IPS DF 19.7 (cell line): ENCODE measurements at places on chromosomes 11 and 22.

- DNase-seq, result no peak
These were observed 232.9 kb downstream of the DLG2 start for GRCh38 chr11:85394283-85394682.

DNA sequence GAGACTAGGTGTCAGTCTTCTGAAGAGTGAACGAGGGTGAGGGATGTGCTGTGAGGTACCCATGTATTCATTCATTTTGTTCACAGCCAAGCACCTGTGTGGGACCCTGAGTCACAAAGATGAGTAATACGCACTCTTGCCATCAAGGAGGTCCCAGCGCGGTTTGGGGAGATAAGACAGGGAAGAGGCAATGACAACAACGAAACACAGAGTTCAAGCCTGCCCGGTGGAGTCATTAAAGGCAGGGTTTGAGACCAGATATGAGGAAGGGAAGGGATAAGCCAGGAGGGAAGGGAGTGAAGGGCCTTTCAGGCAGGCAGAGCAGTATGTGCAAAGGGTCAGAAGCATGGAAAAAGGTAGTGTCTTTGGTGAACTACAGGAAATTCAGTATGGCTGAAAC, 4.6 kb downstream of the DCHS1 start:
- no peak for DNase-seq

DNA sequence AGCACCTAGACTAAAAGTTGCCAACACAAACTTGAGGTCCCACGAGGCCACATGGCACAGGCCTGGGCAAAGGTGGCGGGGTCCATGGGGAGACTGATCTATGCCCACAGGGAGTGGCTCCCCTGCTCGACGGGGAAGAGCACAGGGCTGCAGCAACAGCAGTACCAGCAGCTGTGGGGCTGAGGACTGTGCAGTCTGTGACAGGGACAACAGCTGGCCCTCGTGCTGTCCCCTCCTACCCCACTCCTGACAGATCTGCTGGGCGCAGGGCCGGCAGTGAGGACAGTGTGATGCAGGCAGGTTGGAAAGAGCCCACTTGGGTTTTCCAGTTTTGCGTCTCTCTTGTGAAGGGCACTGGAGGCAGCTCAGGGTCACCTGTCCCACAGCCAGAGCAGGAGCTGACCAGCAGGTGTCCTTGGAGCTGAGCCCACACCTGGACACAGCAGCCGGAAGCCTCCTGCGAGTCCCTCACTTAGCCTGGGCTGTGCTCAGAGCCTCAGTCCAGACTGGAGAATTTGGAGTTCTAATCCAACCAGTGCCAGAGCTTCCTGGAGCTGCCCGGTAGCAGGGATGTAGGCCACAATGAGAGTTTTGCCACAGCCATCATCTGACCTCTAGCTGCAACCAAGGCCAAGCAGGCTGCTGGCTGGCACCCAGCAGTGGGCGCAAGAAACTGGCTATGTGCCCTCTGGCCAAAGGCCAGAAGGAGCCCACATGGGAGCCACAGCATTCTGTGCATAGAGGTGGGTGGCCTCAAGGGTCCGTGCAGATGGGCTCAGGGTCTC, 3.6 kb upstream of the GAS2L1 start:
- DNase-seq, result no peak

DNA sequence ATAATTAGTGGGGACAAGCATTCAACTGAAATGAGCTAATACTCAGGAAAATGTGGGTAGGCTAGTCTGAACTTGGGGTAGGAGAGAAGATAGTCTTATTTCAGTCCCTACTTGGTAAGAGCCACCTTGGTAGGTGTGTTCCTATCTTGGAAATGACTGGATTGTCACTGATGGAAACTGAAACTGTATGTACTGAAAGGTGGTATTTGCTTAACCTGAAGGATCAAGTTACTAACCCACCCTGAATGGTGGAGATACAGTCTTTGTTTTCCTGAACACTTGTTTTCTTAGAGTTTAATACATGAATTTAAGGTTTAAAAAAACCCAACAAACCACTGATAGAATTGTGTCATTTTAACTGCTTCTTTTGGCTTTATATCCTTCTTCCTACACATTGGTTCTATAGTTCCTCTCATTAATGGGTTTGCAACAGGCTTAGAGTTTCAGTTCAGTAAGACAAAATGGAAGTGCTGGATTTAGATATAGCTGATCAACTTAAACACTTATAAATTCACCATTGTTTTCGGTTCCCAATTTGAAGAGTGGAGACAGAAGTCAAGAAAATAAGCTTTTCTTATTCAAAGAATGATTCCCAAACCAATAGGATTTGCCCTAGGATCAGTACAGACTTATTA, 4.2 kb downstream of the FAR1 start:
- no peak for DNase-seq

DNA sequence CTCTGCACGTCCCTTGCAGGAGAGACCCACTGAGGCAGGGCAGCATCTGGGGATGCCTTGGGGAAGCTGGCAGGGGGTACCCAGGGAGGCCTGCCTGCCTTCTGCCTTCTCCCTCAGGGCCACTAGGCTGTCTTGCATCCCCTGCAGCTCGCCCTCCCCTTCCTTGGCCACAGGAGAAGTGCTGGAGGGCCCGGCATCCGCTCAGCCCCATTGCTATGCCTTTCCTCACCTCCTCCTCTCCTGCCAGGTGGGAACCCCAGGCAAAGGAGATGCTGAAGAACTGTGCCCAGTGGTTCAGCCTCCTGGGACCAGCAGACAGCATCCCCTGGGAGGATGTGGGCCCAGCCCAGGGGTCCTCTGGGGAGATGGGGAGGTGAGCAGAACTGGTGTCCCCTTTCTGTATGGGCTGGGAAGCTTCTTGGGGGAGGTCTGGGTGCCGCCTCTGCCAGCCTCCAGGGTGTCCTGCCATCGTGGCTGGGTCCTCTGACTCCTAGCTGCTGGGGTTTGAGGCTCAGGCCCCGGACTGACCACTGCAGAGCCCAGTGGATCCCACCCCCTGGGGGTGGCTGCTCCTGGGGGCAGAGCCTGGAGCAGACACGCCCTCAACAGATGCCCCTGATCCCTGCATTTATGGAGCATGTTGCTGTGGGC, 20.6 kb downstream of the MRGPRG start:
- DNase-seq, result no peak

GRCh38 chr11:724049-724777, 18.2 kb downstream of the EPS8L2 start:
- no peak for DNase-seq

DNA sequence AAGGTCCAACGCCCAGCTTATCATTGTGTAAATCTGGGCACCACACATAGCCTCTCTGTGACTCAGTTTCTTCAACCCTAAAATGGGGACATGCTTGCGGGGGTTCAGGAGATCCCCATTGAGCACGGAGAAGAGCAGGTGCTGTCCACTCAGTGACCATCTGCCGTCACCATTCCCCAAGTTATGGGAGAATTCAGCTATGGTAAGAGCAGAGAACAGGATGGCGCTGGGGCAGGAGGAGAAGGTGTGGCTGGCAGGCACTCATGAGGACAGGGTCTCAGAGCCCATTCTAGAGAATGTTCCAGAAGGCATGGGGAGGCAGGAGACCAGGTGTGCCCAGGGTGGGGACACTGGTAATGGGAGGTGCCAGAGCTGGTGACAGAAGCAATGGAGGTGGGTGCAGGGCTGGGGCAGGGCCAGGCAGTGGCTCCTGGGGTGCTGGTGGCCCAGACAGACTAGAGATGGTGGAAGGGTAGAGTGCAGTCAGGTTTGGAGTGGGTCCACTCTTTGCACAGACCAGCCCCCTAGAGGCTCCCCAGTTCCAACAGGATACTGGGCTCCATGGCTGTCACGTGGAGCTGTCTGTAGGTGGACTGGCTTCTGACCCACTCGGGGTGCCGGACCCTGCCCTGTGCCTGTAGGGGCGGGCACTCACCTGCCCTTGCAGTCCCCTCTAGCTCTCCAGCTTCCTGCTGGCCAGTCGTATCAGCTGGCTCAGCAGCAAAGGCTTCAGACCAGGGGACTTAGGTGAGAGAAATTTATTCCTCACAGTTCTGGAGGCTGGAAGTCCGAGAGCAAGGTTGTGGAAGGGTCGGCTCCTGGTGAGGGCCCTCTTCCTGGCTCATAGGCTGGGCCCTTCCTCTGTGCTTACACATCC, 84.7 kb downstream of the CDKN1C start:
- no peak for DNase-seq

GRCh38 chr11:119474682-119475596, 52.0 kb upstream of the THY1 start:
- DNase-seq, result no peak

DNA sequence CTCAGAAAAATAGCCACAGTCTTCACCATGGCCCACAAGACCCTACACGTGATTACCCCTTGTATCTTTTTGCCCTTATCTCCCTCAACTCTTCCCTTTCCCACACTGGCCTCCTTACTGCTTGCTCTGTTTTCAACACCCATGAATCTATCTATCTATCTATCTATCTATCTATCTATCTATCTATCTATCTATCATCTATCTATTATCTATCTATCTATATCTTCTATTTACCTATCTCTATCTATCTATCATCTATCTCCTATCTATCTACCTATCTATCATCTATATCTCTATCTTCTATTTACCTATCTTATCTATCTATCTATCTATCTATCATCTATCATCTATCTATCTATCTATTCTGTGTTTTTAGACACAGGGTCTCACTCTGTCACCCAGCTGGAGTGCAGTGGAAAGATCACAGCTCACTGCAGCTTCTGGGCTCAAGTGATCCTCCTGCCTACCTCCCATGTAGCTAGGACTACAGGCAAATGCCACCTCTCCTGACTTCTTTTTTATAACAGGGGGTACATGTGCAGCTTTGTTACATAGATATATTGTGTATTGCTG, 54.2 kb downstream of the CNTF start:
- no peak for DNase-seq

DNA sequence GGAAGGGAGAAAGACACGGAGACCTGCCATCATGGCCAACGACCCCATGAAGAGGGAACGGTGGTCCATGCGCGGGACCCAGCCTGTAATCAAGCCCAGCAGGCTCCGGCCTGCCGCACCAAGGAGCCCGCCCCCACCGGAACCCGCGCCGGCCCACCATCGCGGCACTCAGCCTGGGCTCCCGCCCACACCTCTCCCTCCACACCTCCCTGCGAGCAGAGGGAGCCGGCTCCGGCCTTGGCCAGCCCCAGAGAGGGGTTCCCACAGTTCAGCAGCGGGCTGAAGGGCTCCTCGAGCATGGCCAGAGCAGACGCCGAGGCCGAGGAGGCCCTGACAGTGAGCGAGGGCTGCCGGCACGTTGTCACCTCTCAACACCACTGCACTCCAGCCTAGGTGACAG, 1302.8 kb upstream of the CNTN5 start:
- DNase-seq, result no peak

GRCh38 chr11:12787847-12788246, 113.6 kb downstream of the TEAD1 start:
- DNase-seq, result no peak

- DNase-seq, result no peak
These were observed 76.3 kb downstream of the PAK1 start for GRCh38 chr11:77397631-77398030.

DNA sequence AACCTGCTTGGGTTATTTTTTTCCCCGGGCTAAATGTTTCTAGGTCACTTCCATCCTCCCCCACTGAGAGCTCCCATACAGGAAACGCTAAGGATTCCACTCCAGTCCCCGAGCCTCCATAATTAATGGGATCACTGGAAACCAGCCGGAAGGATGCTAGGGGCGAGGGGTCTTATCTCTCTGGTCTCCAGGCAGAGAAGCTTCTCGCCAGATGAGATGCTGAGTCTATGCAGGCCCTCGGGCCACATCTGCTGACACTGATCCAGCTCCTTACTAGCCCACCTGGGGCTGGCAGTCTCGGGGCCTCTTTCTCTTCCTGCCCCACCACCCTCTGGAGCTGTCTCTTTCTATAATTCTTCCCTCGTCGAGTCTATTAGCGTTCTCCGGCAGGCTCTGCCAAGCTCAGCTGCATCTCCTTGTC, 125.9 kb upstream of the SYT13 start:
- DNase-seq, result no peak

GRCh38 chr22:23533328-23533762, 46.7 kb downstream of the IGLL1 start:
- peak; percentile 54 for DNase-seq

GRCh38 chr22:43257549-43257948, 70.6 kb upstream of the TTLL12 start:
- DNase-seq, result no peak

DNA sequence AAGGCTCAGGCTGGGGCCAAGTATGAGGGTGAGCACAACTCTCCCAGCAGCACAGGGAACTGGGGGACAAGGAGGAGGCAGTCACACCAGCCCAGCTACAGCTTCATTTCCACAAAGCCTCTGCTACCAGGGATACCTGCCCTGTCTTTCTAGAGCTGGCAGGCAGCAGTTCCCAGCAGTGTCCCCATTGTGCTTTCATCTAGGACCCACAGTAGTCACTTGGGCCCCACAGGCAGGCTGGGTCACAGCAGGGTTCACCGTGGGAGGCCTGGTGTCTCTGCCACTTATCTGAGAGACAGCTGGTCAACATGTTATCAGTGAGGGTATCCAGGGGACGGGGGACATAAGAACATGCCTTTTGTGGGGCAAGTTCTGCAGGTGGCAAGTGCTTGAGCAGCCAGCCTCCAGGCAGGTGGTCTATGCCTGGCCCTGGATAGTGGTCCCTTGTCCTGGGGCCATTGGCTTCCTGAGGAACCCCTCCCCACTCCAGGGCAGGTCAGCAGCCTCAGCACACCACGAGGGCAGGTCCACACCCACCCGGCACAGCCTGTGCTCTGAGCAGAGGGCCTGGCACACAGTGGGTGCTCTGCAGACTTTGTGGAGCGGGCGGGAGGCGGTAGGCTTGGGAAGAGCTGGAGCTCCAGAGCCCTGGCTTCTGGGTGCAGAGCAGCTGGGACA, 29.9 kb downstream of the GNAZ start:
- no peak for DNase-seq

DNA sequence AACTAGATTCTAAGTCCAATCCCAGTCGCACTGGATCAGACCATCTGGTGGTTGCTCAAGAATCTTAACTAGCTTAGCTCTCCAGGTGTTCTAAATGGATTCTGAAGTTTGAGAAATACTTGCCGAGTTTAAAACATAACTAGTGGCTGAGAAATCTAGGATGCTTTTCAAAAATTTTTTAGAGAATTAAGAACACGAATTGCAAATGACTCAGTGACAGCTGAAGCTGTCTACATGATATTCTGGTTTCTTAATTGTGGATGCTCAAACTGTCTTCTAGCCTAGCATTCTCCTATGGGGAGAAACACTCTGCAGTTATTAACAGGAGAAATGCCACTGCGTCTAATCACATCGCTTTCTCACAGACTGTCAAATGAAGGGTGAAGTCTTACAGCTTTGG, 20.2 kb upstream of the TP53AIP1 start:
- DNase-seq, result no peak

DNA sequence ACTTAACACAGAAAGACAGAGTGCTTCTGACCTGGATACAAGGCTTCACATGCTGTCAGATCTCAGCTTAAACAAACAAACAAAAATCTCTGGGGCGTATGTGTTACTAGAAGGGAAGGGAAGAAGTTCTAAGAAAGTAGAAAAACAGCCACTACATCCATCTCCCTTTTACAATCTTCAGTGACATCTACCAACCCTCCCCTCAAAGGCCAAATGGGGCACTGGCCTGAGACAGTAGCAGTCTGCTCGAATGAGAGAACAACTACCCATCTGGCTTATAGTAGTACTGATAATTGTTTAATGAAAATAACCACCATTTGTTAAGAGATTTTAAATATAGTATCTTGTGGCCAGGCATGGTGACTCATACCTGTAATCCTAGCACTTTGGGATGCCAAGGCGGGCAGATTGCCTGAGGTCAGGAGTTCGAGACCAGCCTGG, 29.4 kb downstream of the CCDC83 start:
- DNase-seq, result no peak
